Melanocyte of skin (primary cell): ENCODE measurements at places on chromosomes 7 and 10. TPM values are rescaled to one million over a fixed set of nuclear protein-coding genes. Genes with fewer than 3 reads are reported as not detected.

MYL10 gene
- not detected in 2 replicates for total RNA-seq

ZNF398 gene
- total RNA-seq: 12.4 and 18.2 TPM in 2 replicates

EIF5AL1 gene
- 1.00 and 1.5 TPM in 2 replicates for total RNA-seq

AOC1 gene
- total RNA-seq: not detected in 2 replicates

SH3PXD2A gene
- 16.7 and 16.8 TPM in 2 replicates for total RNA-seq

TMEM196 gene
- total RNA-seq: not detected in 2 replicates

TMEM176B gene
- total RNA-seq: 0.15 TPM in 1 of 2 replicates, not detected in the other

OLAH gene
- not detected in 2 replicates for total RNA-seq

C10orf67 gene
- 0.34 and 0.36 TPM in 2 replicates for total RNA-seq

JMJD1C gene
- total RNA-seq: 57.6 and 75.4 TPM in 2 replicates

CYP2C19 gene
- not detected in 2 replicates for total RNA-seq

FAM25A gene
- total RNA-seq: not detected in 2 replicates

PHYHIPL gene
- under 0.01 TPM in 1 of 2 replicates, not detected in the other for total RNA-seq

AGR3 gene
- total RNA-seq: not detected in 2 replicates

STEAP2 gene
- total RNA-seq: 1.4 and 3.3 TPM in 2 replicates

NUTM2E gene
- not detected in 2 replicates for total RNA-seq

TMEM213 gene
- under 0.01 TPM in 1 of 2 replicates, not detected in the other for total RNA-seq

CEP55 gene
- total RNA-seq: 51.7 and 61.9 TPM in 2 replicates

C10orf105 gene
- total RNA-seq: not detected in 2 replicates

KAZALD1 gene
- total RNA-seq: 0.69 and 1.5 TPM in 2 replicates

CASD1 gene
- 18.6 and 30.2 TPM in 2 replicates for total RNA-seq

CCDC172 gene
- total RNA-seq: not detected in 2 replicates

PON1 gene
- not detected in 2 replicates for total RNA-seq

GIMAP6 gene
- not detected in 2 replicates for total RNA-seq

NPY4R gene
- not detected in 2 replicates for total RNA-seq

TAS2R41 gene
- not detected in 2 replicates for total RNA-seq

SYT15B gene
- not detected in 2 replicates for total RNA-seq

ARMC3 gene
- 0.15 and 0.67 TPM in 2 replicates for total RNA-seq

GHRHR gene
- not detected in 2 replicates for total RNA-seq

HMX3 gene
- total RNA-seq: not detected in 2 replicates

ITPRID1 gene
- not detected in 2 replicates for total RNA-seq

BHLHA15 gene
- total RNA-seq: not detected in 2 replicates

ATG9B gene
- total RNA-seq: 0.36 TPM in 1 of 2 replicates, not detected in the other

HOXA10 gene
- total RNA-seq: 1.00 and 9.6 TPM in 2 replicates

COL13A1 gene
- under 0.01 TPM in 1 of 2 replicates, not detected in the other for total RNA-seq

PAPOLB gene
- under 0.01 TPM in 1 of 2 replicates, not detected in the other for total RNA-seq

PHKG1 gene
- total RNA-seq: under 0.01 and 2.2 TPM in 2 replicates

WNT8B gene
- not detected in 2 replicates for total RNA-seq

URGCP gene
- total RNA-seq: 31.0 and 37.4 TPM in 2 replicates

ST7 gene
- 82.6 and 85.1 TPM in 2 replicates for total RNA-seq

OR2A5 gene
- not detected in 2 replicates for total RNA-seq

PTF1A gene
- total RNA-seq: not detected in 2 replicates

BMS1 gene
- 14.5 and 16.7 TPM in 2 replicates for total RNA-seq

ACHE gene
- total RNA-seq: not detected in 2 replicates

NKX6-2 gene
- total RNA-seq: not detected in 2 replicates

CALML3 gene
- not detected in 2 replicates for total RNA-seq

UNC5B gene
- under 0.01 TPM in 2 replicates for total RNA-seq

HOXA2 gene
- total RNA-seq: not detected in 2 replicates

OR6V1 gene
- not detected in 2 replicates for total RNA-seq

CRYGN gene
- not detected in 2 replicates for total RNA-seq

ANTXRL gene
- total RNA-seq: not detected in 2 replicates

P4HA1 gene
- total RNA-seq: 60.6 and 88.7 TPM in 2 replicates
